Subcutaneous adipose tissue (tissue), 4 donors: ENCODE measurements at places on chromosomes 16 and 17. TPM values are rescaled to one million over a fixed set of nuclear protein-coding genes. Genes with fewer than 3 reads are reported as not detected.

The SLC5A11 gene
- total RNA-seq, result not detected

The HYDIN gene
- 0.33 TPM for total RNA-seq

The TBC1D3K gene
- not detected for total RNA-seq

The HSBP1 gene
- 4.9 TPM for total RNA-seq

The G6PC1 gene
- total RNA-seq, result not detected

The FAM234A gene
- 50.8 TPM for total RNA-seq

The ZNF785 gene
- total RNA-seq, result 8.3 TPM

The CTRB1 gene
- not detected for total RNA-seq

The TBC1D28 gene
- total RNA-seq, result not detected

The ADGRG3 gene
- 0.44 TPM for total RNA-seq

The ABCC3 gene
- total RNA-seq, result 12.2 TPM
